ENCODE measurements at places on chromosomes 4 and X.

- no peak for DNase-seq
Measured at GRCh38 chr4:134740290-134740689, 538.7 kb upstream of the PABPC4L start.

- no peak for DNase-seq
Measured at GRCh38 chrX:28549838-28550237, 37.4 kb upstream of the IL1RAPL1 start.

GRCh38 chr4:81913427-81913879, 441.7 kb upstream of the RASGEF1B start:
- no peak for DNase-seq

GRCh38 chr4:26406346-26406975, 83.8 kb downstream of the CCKAR start:
- DNase-seq = no peak

DNA sequence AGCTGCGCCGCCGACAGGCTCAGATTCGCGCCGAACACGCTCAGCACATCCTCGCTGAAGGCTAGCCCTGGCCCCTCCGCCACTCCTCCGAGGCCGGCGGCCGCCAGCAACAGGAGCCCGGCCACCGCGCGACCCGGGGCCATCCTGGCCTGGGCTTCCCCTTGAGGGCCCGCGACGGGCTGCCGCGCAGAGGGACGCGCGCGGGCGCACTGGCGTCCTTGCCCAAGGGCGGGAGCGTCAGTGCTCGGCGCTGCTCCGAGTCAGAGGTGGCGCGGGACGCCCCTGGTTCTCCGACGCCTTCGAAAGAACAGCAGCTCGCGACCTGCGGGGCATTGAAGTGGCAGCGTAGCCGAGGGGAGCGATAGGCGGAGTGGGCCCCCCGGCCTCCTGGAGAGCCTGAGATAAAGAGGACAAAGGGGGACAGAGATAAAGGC, 745 bp downstream of the SLC39A8 start:
- DNase-seq = peak; percentile 76

DNA sequence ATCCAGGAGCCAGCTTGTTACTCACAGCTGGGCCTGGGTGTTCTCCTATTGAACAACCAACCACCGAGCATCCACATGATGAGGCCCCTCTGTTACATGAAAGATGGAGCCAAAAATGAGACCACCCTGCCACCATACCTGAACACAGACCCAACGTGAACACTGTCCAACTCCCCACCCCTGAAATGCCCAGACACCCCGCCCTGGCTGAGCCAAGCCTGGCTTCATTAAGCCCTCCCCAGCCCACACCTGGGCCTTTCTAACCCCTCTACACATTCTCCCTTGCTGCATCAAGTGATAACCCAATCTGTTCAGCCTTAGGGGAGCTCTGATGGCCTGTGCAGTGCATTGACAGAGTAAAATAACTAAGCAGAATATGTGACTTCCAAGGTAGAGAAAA, 80.7 kb downstream of the EVC start:
- no peak for DNase-seq

GRCh38 chr4:12894062-12894461, 590.1 kb downstream of the RAB28 start:
- DNase-seq = no peak

DNA sequence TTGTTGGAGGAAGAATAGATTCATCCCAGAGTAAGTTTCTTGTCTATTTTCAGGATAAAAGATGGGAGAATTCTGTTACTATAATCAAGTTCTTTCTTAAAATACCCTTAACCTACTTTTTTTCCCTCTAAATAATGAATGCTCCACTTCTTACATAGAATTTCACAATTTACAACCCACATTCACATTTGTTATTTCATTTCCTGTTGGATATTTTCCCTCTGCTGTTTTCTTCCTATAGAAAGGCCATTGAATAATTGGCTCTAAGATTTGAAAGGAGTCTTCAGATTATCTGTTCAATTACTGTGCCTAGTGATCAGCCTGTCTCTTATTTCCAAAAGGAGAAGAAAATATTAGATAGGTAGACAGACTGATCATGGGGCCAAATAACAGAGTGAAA, 79.7 kb downstream of the CPE start:
- no peak for DNase-seq

DNA sequence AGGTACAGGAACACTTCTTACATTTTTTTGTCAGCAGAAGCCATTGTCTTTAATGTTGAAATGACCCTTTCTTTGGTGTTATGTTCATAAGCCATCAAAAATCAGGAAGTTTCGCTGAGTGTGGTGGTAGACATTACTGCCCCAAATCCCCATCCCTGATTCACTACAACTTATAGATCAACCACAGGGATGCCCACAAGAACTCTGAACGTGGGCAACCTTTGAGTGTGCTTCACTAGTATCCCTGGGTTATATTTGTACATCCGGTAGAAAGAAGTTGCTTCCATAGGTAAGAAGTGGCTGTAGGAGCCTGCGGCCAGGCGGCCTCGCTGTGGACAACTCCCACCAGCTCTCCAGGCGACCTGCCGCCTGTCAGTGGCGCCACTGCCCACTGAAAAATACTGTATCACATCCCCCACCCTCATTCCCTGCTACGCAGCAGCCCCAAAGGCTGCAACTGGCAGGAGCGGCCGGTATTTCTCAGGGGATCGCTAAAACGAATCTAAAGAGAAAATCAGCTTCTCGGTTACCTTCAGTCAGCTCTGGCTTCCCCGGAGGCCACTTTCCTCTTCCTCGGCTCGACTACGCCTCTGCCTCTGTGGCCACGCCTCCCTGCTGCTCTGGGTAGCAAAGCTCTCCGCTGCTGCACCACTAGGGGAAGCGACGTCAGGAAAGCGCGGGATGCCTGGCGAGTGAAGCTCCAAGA, 13.9 kb upstream of the ETDC start:
- DNase-seq = no peak

- no peak for DNase-seq
Measured at GRCh38 chr4:51842167-51842553, 793 bp upstream of the DCUN1D4 start.

DNA sequence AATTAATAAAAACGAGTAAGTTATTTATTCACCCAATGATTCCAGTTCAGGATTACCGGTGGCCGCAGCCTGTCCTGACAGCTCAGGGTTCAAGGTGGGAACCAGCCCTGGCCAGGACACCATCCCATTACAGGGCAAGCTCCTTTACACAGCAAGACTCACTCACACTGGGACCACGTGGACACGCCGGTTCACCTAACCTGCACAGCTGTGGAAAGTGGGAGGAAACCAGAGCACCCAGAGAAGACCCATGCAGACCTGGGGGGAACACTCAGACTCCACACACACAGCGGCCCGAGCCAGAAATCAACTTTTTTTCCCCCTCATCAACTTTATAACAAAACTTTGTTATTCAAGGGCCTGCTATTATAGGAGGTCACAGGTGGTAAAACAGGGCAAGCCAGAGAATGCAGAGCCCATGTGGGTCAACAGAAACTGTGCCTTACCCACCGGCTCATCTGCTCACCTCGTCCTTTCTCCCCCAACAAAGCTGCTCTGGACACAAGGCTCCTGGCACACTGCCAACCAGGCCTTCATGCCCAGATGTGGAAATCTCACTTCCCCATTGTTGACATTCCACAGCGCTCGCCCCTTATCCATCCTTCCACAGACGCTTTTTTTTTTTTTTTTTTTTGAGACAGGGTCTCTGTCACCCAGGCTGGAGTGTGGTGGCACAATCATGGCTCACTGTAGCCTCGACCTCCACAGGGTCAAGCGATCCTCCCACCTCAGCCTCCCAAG, 8.0 kb upstream of the ODAPH start:
- no peak for DNase-seq

GRCh38 chr4:68256284-68256683, 10.8 kb upstream of the TMPRSS11B start:
- no peak for DNase-seq

- DNase-seq = no peak
Measured at GRCh38 chrX:153871451-153871850, 14.5 kb downstream of the L1CAM start.

DNA sequence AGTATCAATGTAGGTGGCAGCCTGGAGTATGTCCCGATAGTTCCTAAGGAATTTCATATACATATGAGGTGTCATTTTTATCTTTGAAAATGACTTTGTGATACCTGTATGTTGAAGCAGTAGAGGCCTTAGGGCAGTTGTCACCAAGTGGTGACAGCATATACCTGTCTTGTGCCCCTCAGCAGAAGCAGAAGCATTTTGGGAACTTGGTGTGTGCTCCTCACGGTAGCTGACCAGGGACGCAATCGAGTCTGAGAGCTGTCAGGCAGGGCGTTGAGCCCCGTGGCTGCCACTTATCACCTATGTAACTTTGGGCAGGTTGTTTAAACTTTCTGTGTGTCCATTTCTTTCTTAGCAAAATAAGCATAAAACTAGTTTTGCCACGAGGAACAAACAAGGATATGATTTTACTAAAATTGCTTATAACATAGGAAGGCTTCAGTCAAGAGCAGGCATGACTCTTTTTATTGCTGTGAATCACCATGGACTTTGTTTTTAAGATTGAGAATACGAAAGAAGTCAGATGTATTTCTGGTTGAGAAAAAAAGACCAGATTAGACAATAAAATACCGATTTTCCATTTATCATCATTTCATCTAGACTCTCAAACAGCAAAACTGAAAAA, 161.5 kb downstream of the CPE start:
- DNase-seq = no peak

GRCh38 chr4:10105421-10105820, 11.2 kb downstream of the WDR1 start:
- no peak for DNase-seq

- DNase-seq = no peak
Measured at GRCh38 chr4:86441175-86441936, 81.5 kb upstream of the MAPK10 start.

- no peak for DNase-seq
Measured at GRCh38 chr4:149723065-149723464, 92.6 kb downstream of the IQCM start.

GRCh38 chr4:102772738-102773340, 12.1 kb upstream of the MANBA start:
- no peak for DNase-seq

- no peak for DNase-seq
Measured at GRCh38 chr4:62394766-62395165, 1194.6 kb downstream of the ADGRL3 start.

- DNase-seq = no peak
Measured at GRCh38 chrX:133689997-133690599, 274.8 kb upstream of the GPC4 start.

GRCh38 chr4:152613351-152613750, 66.4 kb downstream of the TMEM154 start:
- no peak for DNase-seq

GRCh38 chr4:73396993-73397972, 6.8 kb upstream of the ALB start:
- no peak for DNase-seq

GRCh38 chr4:72900952-72901351, 168.6 kb downstream of the COX18 start:
- no peak for DNase-seq

GRCh38 chrX:2698604-2699003, 7.5 kb downstream of the CD99 start:
- no peak for DNase-seq

DNA sequence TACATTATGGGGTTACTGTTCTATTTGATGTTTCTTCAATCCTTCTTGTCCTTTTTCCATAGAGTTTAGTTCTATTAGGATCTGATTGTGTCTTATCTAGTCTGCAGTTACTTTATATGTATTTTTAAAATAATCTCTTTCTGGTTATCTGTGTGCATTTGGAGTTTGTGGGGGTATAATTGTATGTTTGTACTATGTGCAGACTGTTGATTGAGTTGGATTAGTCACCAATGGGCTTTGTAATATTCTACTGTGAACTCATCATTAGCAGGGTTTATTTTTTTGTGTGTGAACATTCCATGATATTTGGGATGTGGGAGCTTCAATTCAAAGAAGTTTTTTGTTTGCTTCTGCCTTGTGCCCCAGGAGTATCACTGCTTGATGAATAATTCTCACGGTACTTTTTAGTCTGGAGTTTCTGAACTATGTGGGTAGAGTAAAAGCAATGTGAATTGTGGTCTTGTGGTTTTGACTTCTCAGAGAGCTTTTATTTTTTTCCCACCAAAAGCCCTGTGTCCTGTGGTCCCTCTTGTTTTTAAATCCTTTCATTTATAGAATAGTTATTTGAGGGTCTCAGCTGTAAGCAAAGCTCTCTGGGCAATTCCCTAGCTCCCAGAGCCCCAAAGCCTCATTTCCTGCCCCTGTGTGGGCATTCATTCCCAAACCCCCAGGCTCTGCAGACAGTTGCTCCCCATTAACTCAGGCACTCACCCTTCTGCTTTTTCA, 127.8 kb downstream of the PHKA2 start:
- no peak for DNase-seq

DNA sequence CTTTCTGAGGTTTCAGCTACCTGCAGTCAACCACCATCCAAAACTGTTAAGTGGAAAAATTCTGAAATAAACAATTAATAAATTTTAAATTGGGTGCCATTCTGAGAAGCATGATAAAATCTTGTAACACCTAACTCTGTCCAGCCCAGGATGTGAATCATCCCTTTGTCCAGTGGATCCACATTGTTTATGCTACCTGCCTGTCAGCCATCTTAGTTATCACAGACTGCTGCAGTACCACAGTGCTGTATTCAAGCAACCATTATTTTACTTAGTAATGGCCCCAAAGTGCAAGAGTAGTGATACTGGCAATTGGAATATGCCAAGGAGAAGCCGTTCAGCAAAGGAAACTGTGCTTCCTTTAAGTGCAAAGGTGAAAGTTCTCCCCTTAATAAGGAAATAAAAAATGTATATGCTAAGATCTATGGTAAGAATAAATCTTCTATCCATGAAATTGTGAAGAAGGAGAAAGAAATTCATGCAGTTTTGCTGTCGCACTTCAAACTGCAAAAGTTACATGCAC, 20.6 kb downstream of the CAMK2D start:
- no peak for DNase-seq

DNA sequence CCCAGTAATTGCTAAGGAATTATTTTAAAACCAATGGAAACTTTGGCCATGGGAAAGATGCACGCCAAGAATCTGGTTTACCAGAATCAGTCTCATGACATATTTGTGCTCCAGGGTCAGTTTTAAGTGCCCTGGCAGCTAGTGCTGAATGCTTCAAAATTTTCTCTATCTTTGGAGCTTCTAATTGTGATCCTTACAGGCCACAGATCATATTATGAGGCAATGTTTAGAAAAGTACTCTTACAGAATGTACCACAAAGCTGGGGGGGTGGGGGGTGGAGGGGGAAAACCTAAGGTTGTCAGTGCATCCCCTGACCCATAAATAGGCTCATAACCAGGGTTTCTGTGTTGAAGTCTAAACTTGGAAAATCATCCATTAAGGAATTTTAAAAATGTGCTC, 514.5 kb downstream of the INPP4B start:
- DNase-seq = no peak

DNA sequence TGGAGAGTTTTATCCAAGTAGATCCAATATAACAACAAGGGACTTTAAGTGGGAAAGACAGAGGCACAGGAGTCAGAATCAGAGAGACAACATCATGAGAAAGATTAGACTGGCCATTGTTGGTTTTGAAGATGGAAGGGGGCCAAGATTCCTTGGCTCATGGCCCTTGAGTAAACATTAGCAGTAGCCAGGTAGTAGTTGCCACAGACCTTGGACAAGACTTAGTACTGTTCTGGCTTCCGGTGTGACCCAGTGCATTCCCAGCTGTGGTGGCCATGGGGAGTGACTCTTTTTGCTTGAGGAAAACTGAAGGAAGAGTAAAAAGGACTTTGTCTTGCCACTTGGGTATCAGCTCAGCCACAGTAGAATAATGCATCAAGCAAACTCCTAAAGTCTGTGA, 462.2 kb upstream of the CPXCR1 start:
- no peak for DNase-seq

Measured in ascending aorta (tissue), 2 donors.